ENCODE measurements at places on chromosomes 3 and 15. TPM values are rescaled to one million over a fixed set of nuclear protein-coding genes. Genes with fewer than 3 reads are reported as not detected.

The ANKUB1 gene
- total RNA-seq: not detected

The CYP8B1 gene
- not detected for total RNA-seq

The DLEC1 gene
- total RNA-seq: 0.17 TPM

DNA sequence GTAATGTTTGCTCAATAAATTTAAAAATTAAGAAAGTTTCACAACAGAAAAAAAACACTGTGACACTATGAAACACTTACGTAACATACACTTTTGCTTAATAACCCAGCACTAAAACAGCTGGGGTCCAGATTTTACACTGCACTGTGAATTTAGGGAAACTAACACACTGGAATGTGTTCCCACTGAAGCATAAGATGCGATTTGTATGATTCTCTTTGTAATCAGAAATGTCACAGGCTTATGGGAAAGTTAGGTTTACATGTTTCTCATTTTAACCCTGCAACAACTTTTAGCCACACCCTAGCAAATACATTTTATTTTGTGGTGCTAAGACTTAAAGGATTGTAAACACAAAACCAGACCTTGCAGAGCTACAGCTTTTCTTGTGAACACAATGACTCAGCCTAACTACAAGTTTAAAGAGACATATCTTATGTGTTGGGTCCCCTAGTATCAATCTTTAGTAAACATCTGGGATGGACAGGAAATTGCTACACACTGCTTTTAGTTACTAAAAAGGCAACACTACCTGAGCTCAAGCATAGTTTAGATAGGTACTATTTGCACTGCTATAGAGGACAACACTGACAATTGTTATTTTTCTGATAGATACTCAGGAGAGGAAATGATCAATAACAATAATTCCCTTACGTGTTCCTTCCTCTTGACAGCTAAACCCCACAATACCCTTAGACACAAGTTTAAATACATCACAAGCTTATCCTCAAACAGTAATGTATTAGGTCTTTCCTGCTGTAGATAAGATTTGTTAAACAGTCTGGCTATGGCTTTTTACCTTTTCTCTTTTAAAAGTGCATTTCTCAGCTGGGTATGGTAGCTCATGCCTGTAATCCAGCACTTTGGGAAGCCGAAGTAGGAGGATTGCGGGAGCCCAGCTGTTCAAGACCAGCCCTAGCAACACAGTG lies 3.8 kb downstream of the PLD1 start:
- H3K27ac ChIP-seq: peak overlapping the region; percentile 81
- DNase-seq: no peak
- peaks cover 68% of the 10 kb centered on the region for H3K4me1 ChIP-seq
- H3K36me3 ChIP-seq: no peaks in the 10 kb centered on the region
- H3K4me3 ChIP-seq: no peak overlapping the region
- H3K27me3 ChIP-seq: no peaks in the 10 kb centered on the region

GRCh38 chr3:34198309-34198708 lies 399.9 kb downstream of the PDCD6IP start:
- no peaks in the 10 kb centered on the region for H3K36me3 ChIP-seq
- no peaks in the 10 kb centered on the region for H3K27me3 ChIP-seq
- no peak overlapping the region for H3K27ac ChIP-seq
- no peak for DNase-seq

- no peaks in the 10 kb centered on the region for H3K27me3 ChIP-seq
- DNase-seq: no peak
- H3K4me3 ChIP-seq: no peak overlapping the region
- H3K27ac ChIP-seq: no peak overlapping the region
Measured at GRCh38 chr3:124823206-124823605, 64.0 kb downstream of the ITGB5 start.
